ENCODE measurements at places on chromosomes 3 and 15.

GRCh38 chr3:171986176-171986575 lies 53.2 kb upstream of the FNDC3B start:
- no peak for DNase-seq

DNA sequence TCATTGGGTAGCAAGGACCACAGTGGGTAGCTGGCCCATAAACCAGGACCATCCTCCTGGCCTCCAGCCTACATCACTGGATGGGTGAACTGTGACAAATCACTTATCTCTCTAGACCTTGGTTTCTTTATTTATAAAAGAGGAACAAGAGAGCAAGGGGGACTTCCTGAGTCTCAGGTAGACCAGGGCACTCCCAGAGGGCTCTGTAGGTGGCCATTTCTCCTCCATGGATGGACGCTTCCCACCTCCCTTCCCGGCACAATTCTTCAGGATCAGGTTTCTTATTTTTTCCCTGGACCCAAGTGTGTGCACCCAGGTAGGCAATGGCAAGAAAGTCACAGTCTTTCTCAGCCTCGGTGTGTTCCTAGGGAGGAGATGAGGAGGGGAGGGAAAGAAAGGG lies 41.4 kb upstream of the SPATA12 start:
- no peak for DNase-seq

- peak; percentile 45 for DNase-seq
These were observed 839.0 kb downstream of the TUSC7 start for GRCh38 chr3:117548600-117548999.

DNA sequence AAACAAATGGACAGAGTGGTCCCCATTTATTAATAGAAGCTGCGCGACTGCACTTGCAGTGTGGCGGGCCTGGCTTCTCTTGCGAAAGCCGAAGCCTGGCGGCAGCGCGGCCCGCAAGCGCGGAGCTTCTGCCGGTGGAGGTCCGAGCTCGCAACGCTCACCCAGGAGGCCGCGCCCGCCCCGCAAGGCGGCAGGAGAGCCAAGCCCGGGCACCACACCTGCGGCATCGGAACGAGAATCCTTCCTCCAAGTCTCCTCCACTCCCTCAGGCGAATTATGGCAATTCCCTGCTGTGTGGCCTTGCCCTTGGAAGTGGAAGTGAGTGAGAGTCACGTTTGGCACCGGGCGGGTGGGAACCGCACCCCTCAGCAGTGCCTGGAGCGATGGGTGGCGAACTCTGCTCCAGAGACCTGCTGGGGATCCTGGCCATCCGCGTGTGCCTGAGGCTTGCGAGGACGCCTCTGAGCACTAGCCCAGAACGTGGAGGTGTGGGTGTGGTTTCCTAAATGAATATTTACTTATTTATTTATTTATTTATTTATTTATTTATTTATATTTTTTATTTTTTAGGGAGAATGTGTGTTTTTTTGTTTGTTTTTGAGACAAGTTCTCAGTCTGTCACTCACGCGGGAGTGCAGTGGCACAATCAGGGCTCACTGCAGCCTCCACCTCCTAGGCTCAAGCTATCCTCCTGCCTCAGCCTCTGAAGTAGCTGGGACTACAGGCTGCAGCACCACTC lies 133.7 kb upstream of the UBE2E1 start:
- DNase-seq = no peak

DNA sequence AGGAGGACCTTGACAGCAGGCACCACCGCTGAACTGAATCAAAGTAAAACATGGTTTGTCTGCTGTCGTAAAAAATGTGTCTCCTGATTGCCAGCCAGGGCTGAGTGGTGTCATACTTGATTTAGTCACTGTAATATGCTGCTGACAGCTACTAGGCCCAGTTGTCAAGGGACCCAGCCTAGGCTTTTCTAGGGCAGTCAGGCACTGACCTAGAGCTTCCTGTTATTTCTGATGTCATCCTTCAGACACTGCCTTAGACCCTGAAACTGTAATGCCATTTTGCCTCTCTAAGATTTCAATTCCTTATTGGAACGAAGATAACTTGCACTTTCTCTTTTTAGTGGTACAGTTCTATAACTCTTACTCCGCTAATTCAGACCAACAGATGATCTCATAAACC lies 2.6 kb upstream of the MRPL3 start:
- DNase-seq = no peak

DNA sequence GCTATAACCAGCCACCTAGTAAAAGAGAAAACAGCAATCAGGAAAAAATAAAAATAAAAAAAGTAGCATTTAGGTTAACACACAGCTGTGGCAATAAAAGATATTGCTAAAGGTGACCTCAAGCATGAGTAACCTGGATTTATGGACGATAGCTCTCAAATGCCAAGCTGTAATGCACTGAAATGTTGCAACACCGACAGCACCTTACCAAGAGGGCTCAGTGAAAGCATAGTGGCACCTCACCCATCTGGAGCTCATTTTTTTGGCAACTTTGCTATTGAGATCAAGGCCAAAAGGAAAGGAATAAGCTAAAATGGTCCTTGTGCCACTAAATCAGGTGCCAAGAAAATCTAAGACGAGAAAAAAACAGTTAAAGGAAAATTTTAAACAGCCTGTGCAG lies 2.5 kb downstream of the HACD2 start:
- no peak for DNase-seq

DNA sequence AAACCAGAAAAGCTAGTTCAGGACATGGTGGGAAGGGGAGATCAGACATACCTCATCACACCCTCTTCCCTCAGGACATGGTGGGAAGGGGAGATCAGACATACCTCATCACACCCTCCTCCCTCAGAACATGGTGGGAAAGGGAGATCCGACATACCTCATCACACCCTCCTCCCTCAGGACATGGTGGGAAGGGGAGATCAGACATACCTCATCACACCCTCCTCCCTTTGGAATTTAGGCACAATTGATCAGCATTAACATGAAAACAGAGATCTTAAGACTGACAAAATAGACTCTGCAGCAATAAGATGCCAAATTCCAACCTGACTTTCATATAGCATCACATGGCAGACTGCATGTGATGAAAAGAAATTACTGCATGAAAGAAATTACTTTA lies 412.7 kb upstream of the ZNF717 start:
- no peak for DNase-seq

DNA sequence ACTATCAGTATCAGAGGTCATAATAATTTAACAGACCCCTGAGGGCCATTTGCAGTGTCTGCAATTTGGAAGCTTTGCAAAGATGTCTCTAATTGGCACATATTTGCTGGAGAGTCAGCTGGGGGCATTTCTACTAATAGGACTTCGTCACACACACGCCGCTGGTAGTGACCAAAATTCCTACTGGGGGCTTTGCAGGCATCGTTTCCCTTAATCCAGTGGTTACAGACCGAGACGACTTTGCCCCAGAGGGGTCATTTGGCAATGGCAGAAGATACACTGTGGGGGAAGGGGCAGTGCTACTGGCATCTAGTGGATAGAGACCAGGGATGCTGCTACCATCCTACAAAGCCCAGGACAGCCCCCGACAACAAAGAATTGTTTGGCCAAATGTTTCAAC lies 151.0 kb upstream of the LRTM1 start:
- DNase-seq = no peak

- no peak for DNase-seq
These were observed 155.7 kb downstream of the B3GALNT1 start for GRCh38 chr3:160949460-160949859.
